NCI-H460 (cell line): ENCODE measurements at places on chromosomes 7 and 10. TPM values are rescaled to one million over a fixed set of nuclear protein-coding genes. Genes with fewer than 3 reads are reported as not detected.

DNA sequence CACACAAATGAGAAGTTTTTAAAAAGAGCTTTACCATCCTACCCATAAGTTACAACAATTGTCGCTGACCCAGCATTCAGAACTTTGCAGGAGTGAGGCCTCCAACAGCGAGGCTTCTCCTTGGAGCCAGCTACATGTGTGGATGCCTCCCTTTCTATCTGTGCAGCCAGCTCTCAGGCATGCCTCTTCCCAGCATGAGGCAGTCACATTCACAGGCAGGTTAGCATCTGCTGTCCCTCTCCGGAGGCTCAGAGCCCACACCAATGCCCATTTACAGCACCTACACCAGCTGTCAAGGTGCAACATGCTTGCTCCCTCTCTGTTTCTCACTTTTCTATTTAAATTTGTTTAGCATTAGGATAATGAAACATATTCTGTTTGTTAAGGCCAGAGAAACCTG is 278.7 kb upstream of the PODXL start:
- no peak for DNase-seq

DNA sequence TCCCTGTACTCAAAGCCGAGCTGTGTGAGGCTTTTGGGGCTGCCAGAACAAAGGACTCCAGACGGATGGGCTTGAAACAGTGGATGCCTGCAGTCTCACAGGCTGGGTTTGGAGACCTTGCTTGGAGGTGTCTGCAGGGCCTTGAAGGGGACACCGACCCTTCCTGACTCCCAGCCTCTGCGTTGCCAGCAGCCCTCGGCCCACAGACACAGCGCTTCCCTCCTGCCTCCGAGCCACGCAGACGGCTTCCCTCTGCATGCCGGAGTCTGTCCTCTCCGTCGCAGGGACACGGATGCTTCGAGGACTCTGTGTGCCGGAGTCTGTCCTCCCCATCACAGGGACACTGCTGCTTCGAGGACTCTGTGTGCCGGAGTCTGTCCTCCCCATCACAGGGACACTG is 524.7 kb downstream of the DNAJB6 start:
- no peak for DNase-seq

GRCh38 chr10:25288181-25288580 is 113.4 kb downstream of the GPR158 start:
- DNase-seq, result no peak

- no peak for DNase-seq
Measured at GRCh38 chr10:69434169-69434568, 17.1 kb upstream of the TSPAN15 start.

GRCh38 chr10:30534465-30535144 is 94.9 kb downstream of the LYZL2 start:
- peak; percentile 50 for DNase-seq

GRCh38 chr7:142855756-142856564 is 1.1 kb downstream of the EPHB6 start:
- DNase-seq, result no peak

DNA sequence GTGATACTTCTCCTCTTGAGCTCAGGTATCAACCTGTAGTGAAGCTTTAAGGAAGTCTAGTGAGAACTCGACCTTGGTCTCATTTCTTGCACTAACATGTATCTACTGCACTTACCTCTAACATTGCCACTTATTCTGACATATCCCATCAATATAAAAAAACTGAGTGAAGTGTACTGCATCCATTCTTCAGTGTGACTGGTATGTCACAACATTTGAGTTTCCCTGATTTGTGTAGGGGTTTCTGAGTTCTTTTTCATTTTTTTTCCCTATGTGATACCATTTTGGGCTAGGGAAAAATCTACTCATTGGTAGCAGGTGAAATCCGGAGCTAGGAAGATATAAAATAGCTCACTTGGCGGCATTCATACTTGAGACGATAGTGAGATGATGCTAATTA is 274.3 kb downstream of the PRKG1 start:
- no peak for DNase-seq

- no peak for DNase-seq
Measured at GRCh38 chr10:75865413-75866299, 434.2 kb downstream of the LRMDA start.

DNA sequence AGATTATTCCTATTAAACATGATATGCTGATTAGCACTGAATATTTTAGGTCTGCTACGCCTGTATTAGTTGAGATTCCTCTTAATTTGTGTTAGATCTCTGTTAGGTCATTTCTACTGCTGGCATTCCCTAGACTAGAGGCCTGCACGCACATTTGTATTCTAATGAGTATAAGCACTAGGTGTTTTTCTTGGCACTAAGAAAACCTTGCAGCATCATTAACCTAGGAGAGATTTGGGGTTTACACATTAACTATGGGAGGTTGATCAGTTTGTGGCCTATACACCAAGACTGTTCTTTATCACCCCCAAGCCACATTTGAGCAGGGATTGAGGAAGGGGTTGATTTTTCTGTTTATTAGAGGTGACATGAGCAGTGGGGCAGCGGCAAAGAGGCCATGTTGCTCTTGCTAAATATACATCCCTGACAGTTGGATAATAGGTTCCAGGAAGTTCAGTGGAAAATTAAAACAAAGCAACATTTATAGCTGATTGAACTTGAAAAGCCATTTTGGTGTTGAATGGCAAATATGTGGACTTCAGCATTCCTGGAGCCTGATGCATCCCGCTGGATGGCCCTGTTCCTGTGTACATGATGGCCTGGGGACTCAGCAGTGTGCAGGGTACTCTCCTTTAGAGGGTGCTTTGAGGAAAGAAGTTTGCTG is 65.2 kb downstream of the GBF1 start:
- no peak for DNase-seq

GRCh38 chr7:157494506-157495176 is 157.8 kb downstream of the DNAJB6 start:
- no peak for DNase-seq

- no peak for DNase-seq
Measured at GRCh38 chr10:74542077-74542476, 284.3 kb upstream of the KAT6B start.

- DNase-seq, result no peak
Measured at GRCh38 chr10:47300429-47300931, 483 bp downstream of the GDF10 start.

GRCh38 chr10:61792921-61793320 is 108.6 kb upstream of the ARID5B start:
- DNase-seq, result no peak

GRCh38 chr7:76424413-76425111 is at the start of gene ZP3:
TSS of gene ZP3 (plus strand) at chr7:76424950. CDS start at chr7:76424965, 15 bp downstream.
- no peak for DNase-seq

GRCh38 chr10:112810711-112811151 is 139.3 kb upstream of the TCF7L2 start:
- DNase-seq, result no peak

DNA sequence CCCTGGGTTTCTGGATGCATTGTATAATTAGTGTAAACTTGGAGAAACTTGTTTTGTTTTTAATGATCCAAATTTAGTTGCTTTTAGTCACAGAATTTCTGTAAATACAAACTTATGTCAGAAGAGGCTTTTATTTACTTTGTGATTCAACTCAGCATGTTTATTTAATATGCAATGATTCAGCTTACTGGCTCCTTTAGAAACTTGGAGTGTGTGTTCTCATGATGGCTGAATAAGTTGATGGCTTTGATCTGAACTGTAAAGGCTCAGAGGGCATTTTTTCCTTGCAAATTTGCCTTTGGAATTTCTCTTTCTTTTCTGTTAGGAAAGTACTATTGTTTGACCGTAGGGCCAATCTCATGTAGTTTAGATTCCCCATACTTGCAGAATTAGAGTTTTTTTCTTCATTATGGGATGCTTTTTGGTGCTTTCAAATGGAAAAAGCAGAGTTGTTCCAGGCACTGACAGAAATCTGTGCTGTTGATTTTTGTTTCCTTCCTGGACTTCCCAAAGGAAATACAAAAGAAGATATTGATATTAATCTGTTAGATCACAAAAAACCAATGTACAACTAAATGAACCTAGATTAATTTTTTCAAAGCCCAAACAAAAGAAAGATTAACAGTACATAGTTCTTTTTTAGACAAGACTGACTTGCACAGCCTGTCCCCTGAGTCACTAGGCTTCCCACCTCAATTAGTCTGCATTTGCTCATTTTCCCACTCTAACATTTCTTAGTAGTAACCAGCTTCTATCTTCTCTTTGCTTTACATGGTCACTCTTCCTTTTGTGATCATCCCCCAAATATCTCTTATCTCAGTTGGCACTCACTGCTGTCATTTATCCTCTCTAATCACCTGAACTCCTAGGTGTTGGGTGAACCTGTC is 96.8 kb upstream of the AGR3 start:
- peak; percentile 81 for DNase-seq

DNA sequence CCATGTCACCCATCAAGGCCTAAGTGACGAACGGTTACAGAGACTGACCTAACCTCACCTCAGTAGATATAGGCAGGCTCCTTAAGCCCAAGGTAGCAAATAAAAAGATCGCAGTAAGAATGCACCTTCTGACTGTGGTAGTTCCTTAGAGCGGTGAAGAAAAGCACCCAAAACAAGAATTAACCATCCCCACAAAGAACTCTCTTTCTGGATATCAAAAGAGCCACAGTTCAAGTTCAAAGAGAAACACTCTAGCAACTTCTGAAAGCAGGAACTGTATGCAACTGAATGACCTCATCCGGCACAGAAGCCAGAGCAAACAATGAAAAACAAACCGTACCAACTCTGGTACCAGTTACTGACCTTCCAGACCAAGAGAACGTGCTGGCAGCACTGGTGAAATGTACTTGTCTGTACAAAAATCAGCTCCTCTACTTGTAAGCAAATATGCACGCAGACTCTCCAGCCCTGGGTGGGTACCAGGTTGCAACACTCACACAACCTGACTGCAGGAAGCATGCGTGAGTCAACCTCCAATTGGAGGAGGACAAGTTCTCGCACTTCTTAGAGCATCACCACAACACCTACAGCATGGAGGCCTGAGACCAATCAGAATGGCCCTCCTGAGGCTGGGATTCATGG is 202.7 kb downstream of the FAM107B start:
- DNase-seq, result no peak

GRCh38 chr10:33136781-33137180 is 178.8 kb upstream of the ITGB1 start:
- DNase-seq, result no peak

DNA sequence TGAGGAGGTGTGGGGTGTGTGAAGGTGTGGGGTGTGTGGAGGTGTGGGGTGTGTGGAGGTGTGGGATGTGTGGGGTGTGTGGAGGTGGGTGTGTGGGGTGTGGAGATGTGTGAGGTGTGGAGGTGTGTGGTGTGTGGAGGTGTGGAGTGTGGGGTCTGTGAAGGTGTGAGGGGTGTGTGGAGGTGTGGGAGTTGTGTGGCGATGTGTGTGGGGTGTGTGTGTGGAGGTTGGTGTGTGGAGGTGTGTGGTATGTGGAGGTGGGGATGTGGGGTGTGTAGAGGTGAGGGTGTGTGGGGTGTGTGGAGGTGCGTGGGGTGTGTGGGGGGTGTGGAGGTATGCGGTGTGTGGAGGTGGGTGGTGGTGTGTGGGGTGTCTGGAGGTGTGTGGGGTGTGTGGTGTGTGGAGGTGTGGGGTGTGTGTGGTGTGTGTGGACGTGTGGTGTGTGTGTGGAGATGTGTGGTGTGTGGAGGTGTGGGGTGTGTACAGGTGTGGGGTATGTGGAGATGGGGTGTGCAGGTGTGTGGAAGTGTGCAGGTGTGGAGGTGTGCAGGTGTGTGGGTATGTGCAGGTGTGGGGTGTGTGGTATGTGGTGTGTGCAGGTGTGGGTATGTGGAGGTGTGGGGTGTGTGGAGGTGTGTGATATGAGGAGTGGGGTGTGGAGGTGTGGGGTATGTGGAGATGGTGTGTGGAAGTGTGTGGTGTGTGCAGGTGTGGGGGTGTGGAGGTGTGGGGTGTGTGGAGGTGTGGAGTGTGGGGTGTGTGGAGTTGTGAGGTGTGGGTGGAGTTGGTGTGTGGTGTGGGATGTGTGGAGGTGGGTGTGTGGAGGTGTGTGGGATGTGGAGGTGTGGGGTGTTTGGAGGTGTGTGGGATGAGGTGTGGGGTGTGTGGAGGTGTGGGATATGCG is 34.5 kb downstream of the SPDYE17 start:
- no peak for DNase-seq

- DNase-seq, result no peak
Measured at GRCh38 chr7:41162612-41163011, 540.3 kb downstream of the INHBA start.

DNA sequence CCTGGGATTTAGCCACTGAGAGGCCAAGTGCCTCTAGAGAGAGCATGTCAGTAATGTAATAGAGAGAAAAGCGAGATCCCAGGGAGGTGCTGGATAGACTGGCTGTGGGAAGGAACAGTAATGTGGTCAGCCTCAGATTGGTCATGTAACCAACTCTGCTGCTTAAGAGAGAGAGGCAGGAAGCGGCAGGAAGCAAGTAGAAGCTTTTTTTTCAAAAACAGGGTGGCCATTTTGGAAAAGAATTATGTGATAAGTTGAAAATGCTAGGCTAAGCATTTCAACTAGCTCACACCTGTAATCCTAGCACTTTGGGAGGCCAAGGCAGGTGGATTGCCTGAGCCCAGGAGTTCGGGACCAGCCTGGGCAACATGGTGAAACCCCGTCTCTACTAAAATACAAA is 3.7 kb upstream of the PCOLCE start:
- no peak for DNase-seq

- no peak for DNase-seq
Measured at GRCh38 chr7:148253629-148254028, 336.9 kb upstream of the C7orf33 start.

DNA sequence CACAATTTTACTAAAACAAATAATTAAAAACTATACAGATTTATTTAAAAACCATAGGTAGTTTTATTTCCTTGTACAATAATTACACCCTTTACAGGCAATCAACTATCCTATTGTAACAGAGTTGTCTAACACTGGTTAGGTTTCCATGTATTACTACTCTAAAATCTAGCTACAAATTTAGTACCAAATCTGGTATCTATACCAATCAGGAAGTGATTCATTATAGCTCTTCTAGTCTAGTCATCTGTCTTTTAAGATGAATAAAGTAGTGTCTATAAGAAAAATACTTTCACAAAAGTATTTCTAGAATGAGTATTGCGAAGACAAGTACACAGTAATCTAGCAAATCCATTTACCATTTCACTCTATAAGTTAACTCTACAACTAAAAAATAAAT is 16.9 kb downstream of the ZNF800 start:
- no peak for DNase-seq

- DNase-seq, result no peak
Measured at GRCh38 chr10:1465993-1466764, 271.1 kb downstream of the ADARB2 start.

Gene ITIH5
- total RNA-seq, result not detected in 2 replicates

Gene NAT16
- total RNA-seq, result 0.09 TPM in 1 of 2 replicates, not detected in the other

Gene DIP2C
- total RNA-seq, result 4.0 and 5.3 TPM in 2 replicates

Gene NEUROD6
- not detected in 2 replicates for total RNA-seq

Gene WIPF3
- total RNA-seq, result 0.07 TPM in 1 of 2 replicates, not detected in the other

Gene DENND10
- total RNA-seq, result 69.0 and 71.1 TPM in 2 replicates

Gene UBTD1
- 3.4 and 3.8 TPM in 2 replicates for total RNA-seq

Gene TFR2
- total RNA-seq, result 1.4 and 3.8 TPM in 2 replicates

Gene SPDYE2B
- not detected in 2 replicates for total RNA-seq

Gene TEX47
- not detected in 2 replicates for total RNA-seq

Gene CXCL12
- total RNA-seq, result not detected in 2 replicates

Gene ZNF282
- 18.7 and 19.6 TPM in 2 replicates for total RNA-seq

Gene CRTAC1
- not detected in 2 replicates for total RNA-seq

Gene TMEM184A
- total RNA-seq, result 6.4 and 6.7 TPM in 2 replicates

Gene ADAM22
- 3.3 and 3.6 TPM in 2 replicates for total RNA-seq

Gene HSPA12A
- 10.0 and 10.6 TPM in 2 replicates for total RNA-seq

Gene EFCAB10
- 2.9 and 3.6 TPM in 2 replicates for total RNA-seq

Gene AGAP5
- 5.2 TPM in 2 replicates for total RNA-seq

Gene SAMD9L
- total RNA-seq, result 3.8 and 4.7 TPM in 2 replicates

Gene FKBP6
- 0.17 TPM in 1 of 2 replicates, not detected in the other for total RNA-seq

Gene KLF14
- total RNA-seq, result not detected in 2 replicates
